AG09319 (cell line): ENCODE measurements at places on chromosomes 7 and 10.

- no peak for DNase-seq
Measured at GRCh38 chr7:95517458-95517857, 31.7 kb downstream of the ASB4 start.

- DNase-seq: peak; percentile 75
Measured at GRCh38 chr10:70673043-70673928, 980 bp downstream of the ADAMTS14 start.

DNA sequence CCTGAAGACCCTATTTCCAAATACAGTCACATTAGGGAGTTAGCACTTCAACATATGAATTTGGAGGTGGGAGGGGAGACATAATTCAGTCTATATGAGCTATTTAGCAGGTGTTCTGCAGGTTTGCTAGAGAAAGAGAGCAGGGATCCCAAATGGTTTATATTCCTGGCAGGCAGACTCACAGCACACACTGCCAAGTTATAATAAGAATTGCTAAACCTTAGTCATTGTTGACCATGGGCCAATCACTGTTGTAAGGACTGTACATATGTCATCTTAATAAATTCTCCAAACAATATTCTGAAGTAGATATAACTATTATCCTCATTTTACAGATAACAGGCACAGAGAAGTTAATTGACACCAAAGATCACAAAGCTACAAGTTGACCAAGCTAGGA, 1.5 kb upstream of the CCDC3 start:
- no peak for DNase-seq

GRCh38 chr10:29730458-29730857, 95.7 kb upstream of the SVIL start:
- DNase-seq: no peak

- DNase-seq: no peak
Measured at GRCh38 chr10:93917821-93918220, 24.0 kb downstream of the SLC35G1 start.

GRCh38 chr7:37097983-37098382, 350.7 kb downstream of the ELMO1 start:
- no peak for DNase-seq
